Right atrium auricular region (tissue), 2 donors: ENCODE measurements at places on chromosomes 7 and 10. TPM values are rescaled to one million over a fixed set of nuclear protein-coding genes. Genes with fewer than 3 reads are reported as not detected.

DNA sequence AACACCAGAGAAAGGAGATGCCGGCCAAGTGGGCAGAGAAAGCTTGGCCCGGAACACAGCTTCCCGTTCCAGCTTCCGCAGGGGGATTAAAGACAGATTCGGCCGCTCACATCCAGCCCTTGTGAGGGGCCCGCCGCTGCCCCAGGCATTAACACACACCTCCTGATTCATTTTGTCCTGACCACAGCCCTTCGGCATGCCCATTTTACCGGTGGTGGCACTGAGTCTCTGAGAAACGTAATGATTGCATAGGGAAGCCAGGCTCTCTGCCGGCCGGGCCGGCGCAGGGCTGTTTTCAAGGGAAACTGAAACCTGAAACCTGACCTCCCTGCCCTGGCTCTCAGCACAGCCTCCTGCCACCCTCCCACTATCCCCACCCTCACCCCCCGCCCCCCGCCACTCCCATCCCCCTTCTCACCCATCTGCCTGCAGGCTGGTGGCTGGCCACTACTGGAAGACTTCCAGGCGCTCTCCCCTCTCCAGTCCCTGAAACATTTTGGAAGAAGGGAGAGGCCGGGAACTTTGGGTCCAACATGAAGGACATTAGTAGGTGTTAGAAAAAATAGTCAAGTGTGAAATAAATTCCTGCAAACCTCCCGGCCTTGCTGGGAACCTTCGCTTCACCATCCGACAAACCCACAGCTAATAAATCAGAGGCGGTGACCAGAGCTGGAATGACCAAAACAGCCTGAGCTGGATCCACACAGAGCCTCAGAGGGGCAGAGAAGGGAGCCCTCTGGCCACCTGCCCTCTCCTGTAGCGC, 83.5 kb upstream of the CUX1 start:
- no peaks in the 10 kb centered on the region for H3K4me1 ChIP-seq
- DNase-seq, result no peak
- H3K36me3 ChIP-seq, result no peaks in the 10 kb centered on the region

AOC1 gene
- total RNA-seq, result not detected

- H3K36me3 ChIP-seq, result no peaks in the 10 kb centered on the region
- H3K4me3 ChIP-seq, result no peak overlapping the region
These were observed 57.7 kb downstream of the PYROXD2 start for GRCh38 chr10:98357194-98357822.

GRCh38 chr10:60384011-60384410, 5.7 kb downstream of the ANK3 start:
- peaks cover 16% of the 10 kb centered on the region for H3K4me1 ChIP-seq
- no peaks in the 10 kb centered on the region for H3K36me3 ChIP-seq
- no peak for DNase-seq
- no peak overlapping the region for H3K4me3 ChIP-seq
- H3K27ac ChIP-seq, result no peak overlapping the region
- H3K27me3 ChIP-seq, result no peaks in the 10 kb centered on the region

DNA sequence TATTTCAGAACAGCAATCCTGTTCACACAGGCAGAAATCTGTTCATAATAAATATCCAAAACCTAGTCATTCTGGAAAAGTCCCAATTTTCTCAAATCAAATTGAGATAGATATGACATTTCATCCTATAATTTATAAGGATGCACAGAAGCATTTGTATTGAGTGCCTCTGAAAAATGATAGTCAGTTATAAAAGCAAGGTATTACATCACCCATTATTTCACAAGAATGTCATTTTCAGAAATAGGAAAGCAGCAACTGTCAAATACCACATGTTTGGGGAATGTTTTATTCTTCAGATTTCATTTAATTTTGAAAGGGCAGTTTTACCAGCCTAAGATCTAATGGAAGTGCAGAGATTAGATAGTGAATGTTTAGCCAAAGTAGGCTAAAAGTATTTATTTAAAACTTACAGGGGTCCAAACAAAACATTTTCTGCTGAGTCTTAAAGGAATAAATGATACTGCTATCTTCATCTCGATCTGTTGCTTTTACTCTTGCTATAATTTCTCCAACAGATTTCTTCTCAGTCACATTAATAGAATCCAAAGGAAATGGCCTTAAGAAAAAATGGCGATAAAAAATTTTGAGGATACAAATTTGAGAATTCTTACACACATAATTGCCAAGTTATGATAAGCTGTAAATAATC, 185.8 kb downstream of the HGF start:
- no peak for DNase-seq
- H3K27me3 ChIP-seq, result no peaks in the 10 kb centered on the region
- no peak overlapping the region for H3K27ac ChIP-seq
- H3K36me3 ChIP-seq, result no peaks in the 10 kb centered on the region

GRCh38 chr7:121235201-121235600, 93.6 kb upstream of the WNT16 start:
- no peak overlapping the region for H3K4me3 ChIP-seq
- DNase-seq, result no peak
- H3K4me1 ChIP-seq, result no peaks in the 10 kb centered on the region
- H3K36me3 ChIP-seq, result peaks cover 13% of the 10 kb centered on the region
- no peaks in the 10 kb centered on the region for H3K27me3 ChIP-seq

DNA sequence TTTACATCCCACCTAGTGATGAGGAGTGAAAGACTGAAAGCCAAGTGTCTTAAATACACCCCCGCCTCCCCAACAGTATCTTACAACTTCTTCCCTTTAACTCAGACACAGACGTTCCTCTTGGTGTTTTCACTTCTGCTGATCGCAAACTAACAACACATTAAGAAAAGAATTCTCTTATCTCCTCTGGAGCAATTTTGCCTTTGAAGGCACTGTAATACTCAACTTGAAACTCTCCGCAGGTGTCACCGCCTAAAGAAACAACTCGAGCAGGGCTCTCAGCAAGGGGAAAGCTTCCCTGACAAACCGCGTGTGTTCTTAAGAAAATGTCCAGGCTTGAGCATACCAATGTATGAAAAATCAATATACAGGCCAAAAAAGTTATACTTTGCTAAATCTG, 452 bp downstream of the SEMA3C start:
- peaks cover 7% of the 10 kb centered on the region for H3K4me1 ChIP-seq
- no peak for DNase-seq
- peak overlapping the region; percentile 56 for H3K4me3 ChIP-seq
- H3K36me3 ChIP-seq, result peaks cover 5% of the 10 kb centered on the region
- no peaks in the 10 kb centered on the region for H3K27me3 ChIP-seq
- H3K27ac ChIP-seq, result peak overlapping the region; percentile 79
